Non-pigmented ciliary epithelial cell (primary cell): ENCODE measurements at places on chromosomes 5 and 9.

DNA sequence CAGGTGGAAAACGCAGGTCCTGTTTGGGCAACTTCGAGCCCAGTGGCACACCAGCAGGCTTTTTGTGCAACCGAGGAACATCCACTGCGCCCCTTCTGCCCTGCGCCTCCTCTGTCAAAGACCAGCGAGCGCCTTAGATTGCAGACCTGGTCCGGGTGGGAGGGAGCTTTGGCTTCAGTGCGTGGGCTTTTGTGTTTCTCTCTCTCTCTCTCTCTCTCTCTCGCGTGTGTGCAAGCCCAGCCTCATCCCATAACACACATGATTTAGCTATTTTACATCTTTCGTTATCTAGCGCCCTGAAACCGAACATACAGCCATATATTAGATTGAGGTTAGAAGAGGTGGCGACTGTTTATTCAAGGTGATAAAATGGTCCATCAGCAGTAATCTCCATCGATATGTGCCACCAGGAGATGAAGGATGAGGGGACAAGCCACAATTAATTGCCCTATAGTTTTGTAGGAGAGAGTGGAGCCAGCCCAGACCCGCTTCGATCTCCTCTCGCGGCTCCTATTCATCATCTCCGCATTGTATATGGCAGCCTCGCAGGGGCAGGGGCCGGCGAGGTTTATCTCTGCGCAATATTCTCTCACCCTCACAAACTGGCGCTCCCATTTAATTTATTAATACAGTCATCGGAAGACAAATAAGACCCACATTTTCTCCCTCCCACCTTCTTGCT lies 5.3 kb downstream of the PRDM6 start:
- DNase-seq = no peak

- DNase-seq = no peak
Observed at GRCh38 chr5:60700416-60700757, 421 bp upstream of the DEPDC1B start.

GRCh38 chr9:133147412-133148198 lies 16.1 kb downstream of the GBGT1 start:
- no peak for DNase-seq

DNA sequence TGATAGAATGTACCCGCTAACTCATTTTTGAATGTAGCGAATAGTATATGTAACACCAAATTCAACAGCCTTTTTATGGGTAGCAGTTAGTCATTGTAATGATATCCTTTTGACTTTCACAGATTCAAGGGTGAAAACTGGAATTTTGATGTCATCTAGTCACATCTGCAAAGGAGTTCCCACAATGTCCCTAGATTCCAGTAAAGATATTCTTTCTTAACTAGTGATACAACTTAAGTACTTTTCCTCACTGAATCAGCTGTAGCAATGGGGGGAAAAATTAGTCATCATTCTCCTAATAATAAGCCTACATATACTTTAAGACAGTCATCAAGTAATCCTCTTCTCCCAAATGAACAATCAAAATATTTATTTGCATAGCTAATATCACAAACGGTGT lies 11.5 kb upstream of the SSBP2 start:
- no peak for DNase-seq

DNA sequence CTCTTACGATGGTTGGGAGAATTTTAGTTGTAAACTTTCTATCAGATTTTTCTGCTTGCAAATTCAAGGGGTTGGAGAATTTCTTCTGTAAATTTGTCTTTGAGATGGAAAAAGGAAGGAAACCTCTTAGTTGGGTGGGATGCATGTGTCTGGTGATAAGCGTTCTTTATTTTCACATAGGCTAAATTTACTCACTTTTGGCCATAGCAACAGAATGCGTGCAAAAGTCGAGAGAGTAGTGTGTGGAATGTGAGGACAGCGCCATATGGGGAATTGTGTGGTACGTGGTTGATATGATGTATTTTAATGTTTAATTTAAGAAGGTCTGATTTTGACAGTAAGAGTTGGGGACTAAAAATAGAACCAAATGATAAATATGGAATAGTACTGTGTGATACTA lies 282.2 kb downstream of the TAF11L14 start:
- no peak for DNase-seq

- DNase-seq = no peak
Observed at GRCh38 chr5:56858777-56859442, 43.6 kb downstream of the MAP3K1 start.

DNA sequence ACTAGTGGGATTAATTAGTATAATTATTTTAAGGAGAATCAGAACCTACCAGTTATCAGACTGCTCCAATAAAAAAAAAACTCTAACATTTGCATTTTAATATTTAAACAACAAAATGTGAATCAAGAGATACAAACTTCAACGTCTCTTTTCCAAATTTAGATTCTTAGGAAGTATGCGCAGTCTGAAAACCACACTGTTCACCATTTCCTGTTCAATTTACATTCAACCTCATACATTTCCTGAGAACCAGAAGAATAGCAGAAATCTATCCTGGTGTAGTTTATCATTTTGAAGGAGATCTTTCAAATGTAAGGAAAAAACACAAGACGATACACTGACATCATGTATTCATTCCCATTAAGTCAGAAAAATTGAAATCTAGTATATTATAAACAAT lies 869.2 kb downstream of the EFNA5 start:
- DNase-seq = no peak

- no peak for DNase-seq
Observed at GRCh38 chr5:119323601-119324000, 32.2 kb upstream of the TNFAIP8 start.

DNA sequence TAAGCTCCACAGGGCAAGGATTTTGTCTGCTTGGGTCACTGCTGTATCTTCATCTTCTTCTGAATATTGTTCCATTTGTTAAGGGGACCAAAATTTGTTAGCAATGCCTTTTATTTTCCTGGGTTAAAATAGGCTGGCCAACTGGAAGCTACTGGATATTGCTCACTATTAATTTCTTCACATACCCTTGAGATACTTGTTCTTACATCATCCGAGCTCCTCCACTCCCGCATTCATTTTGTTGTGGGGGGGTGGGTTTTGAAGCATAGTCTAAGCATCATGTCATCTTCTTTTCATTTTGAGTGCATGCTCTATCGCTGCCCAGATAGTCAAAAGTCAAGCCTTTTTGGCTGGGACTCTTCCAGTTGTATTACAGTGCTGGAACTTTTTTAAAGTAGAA lies 42.5 kb upstream of the PIK3R1 start:
- DNase-seq = no peak

DNA sequence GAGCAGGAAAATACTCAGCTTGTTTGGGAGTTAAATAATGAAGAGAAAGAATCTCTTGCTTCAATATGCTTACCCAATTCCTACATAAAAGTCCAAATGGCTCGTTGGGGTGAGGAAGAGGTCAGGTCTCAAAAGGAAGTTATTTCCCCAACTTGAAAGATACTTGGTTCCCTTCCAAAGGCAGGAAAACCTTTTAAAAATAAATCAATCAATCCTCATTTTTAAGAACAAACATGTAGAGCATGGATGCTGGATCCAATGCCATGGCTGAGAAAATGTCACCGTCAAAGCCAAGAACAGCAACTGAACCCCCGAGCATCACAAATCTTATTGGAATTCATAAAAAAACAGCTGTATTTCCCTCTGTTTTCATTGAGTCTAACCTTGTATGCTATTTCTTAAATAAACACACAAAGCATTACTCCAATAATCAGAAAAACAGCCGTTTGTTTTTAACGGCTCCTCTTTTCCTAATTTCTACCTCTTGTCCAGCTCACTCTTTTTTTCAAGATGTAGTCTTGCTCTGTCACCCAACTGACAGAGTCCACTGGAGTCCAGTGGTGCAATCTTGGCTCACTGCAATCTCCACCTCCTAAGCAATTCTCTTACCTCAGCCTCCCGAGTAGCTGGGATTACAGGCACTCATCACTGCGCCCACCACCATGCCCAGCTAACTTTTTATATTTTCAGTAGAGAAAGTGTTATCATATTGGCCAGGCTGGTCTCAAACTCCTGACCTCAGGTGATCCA lies 140.7 kb downstream of the GNA14 start:
- no peak for DNase-seq

DNA sequence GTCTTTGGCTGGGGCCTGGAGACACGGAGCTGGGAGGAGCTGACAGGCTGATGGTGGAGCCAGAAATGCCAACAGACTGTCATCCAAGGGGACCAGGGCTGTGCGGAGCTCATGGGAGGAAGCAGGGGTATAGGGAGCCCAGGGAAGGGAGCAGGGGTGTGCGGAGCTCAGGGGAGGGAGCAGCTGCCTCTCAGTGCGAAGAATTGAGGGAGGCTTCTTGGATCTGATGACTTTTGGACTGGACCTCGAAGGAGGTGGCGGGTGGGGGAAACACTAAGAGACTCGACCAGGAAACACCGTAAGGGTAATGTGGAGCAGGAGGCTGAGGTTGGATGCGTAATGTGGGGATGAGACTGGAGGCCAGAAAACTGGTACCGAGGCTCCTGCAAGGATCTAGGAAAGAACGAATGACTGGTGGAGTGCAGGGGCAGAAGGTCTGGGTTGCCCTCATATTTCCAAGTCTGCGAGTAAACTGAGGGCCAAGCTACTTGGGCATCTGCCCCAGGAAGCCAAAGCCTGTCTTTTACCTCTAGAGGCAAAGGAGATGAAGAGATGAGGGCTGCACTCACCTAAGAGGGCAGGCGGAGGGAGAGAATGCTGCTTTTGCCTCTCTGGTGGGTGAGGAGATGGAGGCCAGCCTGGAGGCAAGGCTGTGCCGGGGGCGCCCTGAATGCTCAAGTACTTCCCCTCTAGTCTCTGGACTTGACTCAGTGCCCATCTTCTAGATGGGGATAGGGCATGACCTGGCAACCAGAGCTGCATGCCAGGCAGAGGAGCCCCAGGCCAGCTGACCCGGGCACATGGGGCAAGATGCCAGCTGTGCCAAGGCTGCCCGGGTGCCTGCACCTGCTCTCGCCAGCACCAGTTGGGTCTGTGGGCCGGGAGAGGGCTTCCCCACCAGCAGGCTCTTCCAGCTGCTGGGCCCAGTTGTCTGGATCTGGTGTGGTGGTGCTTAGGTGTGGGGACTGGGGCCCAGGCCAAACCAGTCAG lies 2.3 kb downstream of the PTGS1 start:
- no peak for DNase-seq

GRCh38 chr9:14542071-14542470 lies 151.2 kb downstream of the ZDHHC21 start:
- DNase-seq = no peak

GRCh38 chr5:77877516-77878355 lies 101.6 kb upstream of the TBCA start:
- DNase-seq = no peak

DNA sequence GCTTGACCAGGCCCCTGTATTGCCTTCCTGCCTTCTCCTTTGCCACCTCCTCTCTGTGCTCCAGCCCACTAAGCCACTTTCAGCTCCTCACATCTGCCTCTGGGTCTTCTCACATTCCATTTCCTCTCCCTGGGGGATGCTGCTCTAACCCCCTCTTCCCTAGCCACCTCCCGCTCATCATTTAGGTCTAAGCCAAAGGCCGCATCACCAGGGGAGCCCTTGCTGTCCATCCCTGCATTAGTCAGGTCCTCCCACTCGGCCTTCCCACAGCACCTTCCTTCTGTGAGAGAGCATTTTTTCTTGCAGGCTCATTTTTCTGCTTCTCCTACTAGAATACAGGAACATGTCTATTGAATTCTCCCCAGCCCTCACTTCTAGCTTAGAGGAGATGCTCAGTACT lies 72.6 kb upstream of the GALNT10 start:
- no peak for DNase-seq

DNA sequence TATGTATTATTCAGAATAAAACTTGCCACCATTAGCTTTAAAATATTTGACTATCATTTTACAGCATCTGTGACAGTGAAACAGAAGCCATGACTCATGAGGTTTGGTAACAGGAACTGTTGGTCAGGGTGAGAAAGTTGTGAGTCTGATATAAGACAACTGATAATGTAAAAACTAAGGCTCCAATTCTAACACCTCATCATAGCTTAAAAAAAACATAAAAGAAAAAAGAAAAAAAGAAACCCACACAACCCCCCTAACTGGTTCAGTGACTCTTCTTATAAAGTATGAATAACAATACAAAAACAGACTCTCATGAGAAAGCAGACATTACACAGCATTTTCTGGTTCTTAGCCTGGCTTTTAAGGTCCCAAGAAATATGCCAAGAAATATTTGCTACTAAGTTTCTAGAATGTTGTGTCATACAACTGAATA lies 85.8 kb downstream of the MRPS27 start:
- no peak for DNase-seq
